ENCODE measurements at places on chromosomes 16 and 17.

DNA sequence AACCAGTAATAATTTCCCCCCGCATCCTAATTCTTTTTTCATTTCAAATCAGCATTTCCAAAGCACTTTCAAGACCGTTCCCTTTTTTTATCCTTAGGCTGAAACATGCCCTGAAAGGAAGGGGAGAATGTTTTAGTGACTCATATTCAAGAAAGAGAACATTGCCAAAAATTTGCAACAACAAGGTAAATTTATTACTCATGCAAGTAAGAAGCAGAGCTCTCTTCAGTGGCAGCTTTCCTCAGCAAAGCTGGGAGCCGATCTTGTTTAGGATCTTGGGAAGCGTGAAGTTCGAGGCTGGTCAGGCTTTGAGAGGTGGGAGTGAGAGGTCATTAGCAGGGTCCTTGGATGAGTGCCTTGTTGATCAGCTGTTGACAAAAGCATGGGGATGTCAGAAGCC is 129.5 kb downstream of the PRKCA start:
- no peak for DNase-seq

DNA sequence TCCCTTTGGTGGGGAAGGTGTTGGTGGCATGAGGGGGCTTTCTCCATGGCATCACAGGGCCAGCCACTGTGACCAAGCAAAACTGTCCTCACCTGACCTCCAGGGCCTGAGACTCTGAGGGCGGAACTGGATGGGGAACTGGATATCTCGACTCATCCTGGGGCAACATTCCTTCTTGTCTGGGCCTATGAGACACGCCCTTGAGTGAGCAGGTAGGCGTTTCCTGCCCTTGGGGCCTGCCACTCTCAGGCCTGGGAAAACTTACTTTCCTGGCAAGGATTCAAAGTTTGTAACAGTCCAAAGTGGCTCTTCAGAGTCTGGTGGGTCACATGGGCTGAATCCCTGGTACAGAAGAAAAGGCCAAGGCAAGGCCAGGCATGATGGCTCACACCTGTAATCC is 9.6 kb downstream of the MT1X start:
- no peak for DNase-seq

DNA sequence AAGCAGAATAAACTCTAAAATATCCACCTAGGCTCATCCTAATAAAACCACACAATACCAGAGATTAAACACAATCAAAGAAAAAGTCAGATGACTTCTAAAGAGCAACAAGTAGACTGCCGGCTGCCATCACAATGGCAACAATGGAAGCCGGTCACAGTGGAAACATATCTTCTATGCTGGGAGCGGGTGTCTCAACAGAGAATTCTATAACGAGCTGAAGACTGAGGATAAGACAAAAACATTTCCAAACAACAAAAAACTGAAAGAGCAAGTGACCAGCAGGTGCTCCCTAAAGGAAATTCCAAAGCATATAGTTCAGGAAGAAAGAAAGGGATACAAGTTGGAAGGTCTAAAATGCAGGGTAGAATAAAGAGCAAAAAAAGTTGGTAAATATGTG is 8.9 kb downstream of the NSMCE1 start:
- no peak for DNase-seq

DNA sequence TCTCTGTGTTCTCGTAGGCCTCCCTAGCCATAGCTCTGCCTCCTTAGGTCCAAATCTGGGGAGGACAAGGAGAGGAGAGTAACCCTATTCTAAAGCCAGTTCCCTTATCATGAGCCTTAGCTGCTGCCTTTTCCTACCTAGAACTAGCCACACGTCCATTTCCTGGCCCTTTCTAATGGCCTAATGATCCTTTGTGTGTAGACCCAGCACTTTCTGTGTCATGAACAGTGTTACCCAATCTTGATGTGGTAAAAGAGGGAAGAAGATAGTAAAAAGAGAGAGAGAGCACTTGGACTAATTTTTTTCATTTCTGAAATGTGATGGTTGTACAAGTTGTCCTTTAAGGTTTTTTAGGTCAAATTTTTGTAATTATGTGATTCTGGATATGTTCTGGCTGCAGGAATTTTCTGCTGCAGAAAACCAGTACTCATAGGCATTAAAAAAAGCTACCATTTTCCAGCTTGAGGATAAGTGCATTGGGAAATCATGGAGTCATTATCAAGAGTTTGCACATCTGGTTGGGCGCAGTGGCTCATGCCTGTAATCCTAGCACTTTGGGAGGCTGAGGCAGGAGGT is 18.2 kb downstream of the CASC3 start:
- no peak for DNase-seq

GRCh38 chr16:19874851-19875546 is 9.6 kb downstream of the GPRC5B start:
- DNase-seq: no peak

Data from CD4-positive, alpha-beta memory T cell (primary cell).